GOT3 (cell line): ENCODE measurements at places on chromosomes 5 and 9.

GRCh38 chr5:100771181-100771580 lies 131.9 kb downstream of the ST8SIA4 start:
- DNase-seq = no peak

DNA sequence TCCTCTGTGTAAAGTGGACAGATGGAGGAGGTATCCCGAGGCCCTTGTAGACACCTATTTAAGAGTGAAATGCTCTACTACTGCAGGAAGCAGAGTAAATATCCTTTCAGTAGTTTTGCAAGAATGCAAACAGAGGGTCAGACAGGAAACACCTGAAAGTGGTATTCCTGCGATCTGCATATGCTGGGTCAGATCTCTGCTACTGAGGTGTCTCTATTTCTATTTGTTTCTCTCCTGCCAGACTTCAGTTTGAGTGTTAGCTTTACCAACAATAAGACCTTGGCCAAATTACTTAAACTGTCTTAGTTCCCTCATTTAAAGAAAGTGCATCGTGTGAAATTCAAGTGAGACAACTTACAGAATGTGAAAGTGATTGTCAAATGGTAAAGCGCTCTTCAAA lies 47.6 kb downstream of the JAKMIP2 start:
- DNase-seq = no peak

GRCh38 chr9:128099231-128099931 lies 28.1 kb downstream of the PTGES2 start:
- no peak for DNase-seq

GRCh38 chr9:131436376-131436775 lies 42.5 kb downstream of the PRRC2B start:
- DNase-seq = no peak

- DNase-seq = no peak
Measured at GRCh38 chr9:133257465-133257956, 17.5 kb downstream of the ABO start.

DNA sequence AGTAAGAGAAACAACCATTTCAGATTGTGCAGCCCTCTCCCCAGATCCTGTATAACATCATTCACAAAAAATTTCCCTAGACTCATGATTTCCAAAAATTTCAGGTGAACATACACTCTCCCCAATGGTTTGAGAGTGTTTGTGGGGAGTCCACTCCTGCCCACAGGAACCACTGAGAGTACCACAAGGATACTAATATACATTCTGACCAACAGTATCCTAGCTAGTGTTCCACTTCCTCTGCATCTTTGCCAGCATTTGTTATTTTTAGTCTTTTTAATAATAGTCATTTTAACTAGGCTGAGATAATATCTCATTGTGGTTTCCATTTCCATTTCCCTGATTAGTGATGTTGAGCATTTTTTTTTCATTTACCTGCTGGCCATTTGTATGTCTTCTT lies 155.4 kb downstream of the DTWD2 start:
- no peak for DNase-seq

GRCh38 chr9:100281066-100281465 lies 71.7 kb downstream of the TEX10 start:
- DNase-seq = no peak

DNA sequence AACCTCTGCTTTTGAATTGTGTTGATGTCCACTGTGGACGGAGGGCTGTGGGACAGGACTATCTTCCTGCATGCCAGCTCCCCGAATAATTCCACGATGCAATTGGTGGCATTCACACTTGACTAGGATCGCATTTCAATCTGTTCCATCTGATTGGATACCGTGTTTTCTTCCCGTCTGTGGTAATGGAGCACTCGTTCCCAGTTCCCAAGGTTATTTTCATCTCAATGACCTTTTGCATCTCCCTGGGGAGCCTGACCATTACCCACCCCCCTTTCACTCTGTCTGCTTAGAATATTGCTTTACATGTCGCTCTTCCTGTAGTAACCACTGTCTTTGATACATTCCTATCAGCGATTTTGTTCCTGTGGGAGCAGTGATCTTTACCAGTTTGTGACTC lies 402.2 kb upstream of the WWC1 start:
- DNase-seq = no peak

DNA sequence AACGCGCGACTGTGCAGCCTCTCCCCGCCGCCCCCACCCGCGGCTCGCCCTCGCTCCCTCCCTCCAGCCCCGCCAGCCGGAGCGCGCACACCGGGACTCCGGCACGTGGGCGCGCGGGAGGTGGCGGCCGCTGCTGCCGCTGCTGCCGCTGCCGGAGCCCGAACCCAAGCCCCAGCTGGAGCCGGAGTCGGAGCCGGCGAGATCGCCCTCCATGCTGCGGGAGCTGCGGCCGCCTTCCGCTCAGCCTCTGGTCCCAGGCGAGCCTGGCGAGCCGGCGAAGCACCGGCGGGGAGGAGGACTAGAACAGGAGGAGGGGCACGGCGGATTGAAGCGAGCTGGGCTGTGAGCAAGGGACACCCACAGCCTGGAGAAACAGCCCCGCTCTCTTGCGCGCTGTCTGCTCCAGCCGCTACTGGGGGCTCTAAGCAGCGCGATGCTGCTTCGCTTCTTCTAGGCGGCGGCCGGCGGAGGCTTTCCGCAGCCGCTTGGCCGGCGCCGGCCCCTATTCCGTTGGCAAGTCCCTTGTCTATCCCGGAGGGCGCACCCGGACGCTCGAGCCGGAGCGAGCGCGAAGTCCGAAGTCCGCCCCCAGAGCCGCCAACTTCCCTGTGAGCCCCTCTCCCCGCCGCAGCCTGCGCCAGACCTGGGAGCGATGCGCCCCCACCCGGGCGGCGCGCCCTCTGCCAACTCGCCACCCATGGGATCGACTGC lies 598.7 kb upstream of the SGCD start:
- DNase-seq = no peak

GRCh38 chr9:107644733-107645463 lies 155.3 kb upstream of the KLF4 start:
- DNase-seq = no peak

- DNase-seq = no peak
Measured at GRCh38 chr9:115461280-115461679, 343.3 kb upstream of the TNC start.
